Activated CD4-positive, alpha-beta T cell treated with anti-CD3 and anti-CD28 coated beads, Interleukin-2, Interleukin-6, amounts not matched to agents 100 ng/mL and 50 ng/mL, durations not matched to agents 16 hours and 8 hours (primary cell): ENCODE measurements at places on chromosomes 7 and 10.

- DNase-seq, result no peak
Observed at GRCh38 chr7:121931149-121931902, 58.4 kb downstream of the PTPRZ1 start.

DNA sequence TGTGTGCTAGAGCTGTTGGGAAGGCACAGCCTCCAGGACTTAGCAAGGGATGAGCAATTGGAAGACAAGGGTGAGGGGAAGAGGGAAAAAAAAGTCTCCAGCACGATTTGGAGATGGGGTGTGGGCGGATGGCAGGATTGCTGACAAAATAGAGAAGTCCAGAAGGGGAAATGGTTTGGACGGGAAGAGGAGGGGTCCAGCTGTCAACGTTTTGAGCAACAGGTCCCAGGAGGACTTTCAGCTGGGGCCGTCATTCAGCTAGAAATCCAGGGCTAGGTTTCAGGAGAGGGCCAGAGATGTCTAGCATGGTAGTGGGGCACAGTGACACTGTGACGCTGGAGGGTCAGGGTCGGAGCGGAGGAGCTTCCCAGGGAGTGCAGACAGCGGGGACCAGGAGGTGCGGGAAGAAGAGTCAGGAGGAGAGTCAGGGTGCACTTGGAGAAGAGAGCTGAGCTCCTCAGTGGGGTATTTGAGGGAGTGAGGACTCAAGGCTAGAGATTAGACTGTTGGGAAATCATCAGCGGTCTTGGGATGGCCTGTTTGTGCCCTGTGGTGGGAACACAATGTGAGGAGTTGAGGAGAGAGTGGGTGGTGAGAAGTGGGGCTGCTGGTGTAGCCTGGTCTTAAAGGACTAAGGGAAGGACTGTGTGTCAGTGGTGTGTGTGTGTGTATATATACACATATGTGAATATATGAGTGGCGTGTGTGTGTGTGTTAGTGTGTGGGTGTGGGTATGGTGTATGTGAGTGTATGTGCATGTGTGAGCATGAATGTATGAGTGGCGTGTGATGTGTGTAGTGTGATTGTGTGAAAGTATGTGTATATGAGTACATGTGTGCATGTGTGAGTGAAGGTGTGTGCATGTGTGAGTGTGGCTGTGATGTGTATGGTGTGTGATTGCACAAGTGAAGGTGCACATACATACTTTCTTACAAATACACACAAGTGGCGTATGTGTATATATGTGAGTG lies 3.8 kb downstream of the ZYX start:
- no peak for DNase-seq

GRCh38 chr10:79943871-79944270 lies 5.0 kb downstream of the SFTPD start:
- DNase-seq, result no peak

DNA sequence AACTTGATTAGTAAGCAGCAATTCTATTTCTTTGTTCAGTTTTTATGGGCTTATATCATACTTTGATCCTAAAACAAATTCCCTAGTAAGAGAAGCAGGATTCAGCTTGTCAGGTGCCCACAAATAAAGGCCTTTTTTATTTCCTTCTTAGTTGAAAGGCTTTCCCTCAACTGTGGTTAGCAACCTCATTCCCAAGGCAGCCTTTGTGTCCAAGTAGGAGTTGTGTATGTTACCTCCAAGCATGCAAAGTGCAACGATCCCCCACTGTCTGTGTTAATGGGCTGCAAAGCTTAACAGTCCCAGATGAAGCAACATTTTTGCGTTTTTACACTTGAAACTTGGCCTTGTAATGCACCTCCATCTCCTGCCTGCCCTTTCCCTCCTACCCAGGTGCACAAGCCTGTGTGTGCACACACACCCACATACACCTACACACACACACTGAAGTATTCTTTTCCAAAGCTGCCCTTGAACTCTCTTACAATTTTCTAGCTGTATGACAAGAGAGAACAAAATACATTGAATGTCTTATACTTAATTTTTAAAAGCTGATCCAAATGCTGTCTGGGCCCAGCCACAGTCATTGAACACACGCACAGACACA lies 278.2 kb downstream of the SNX13 start:
- no peak for DNase-seq

GRCh38 chr7:34198231-34198641 lies 292.9 kb downstream of the BMPER start:
- DNase-seq, result no peak

DNA sequence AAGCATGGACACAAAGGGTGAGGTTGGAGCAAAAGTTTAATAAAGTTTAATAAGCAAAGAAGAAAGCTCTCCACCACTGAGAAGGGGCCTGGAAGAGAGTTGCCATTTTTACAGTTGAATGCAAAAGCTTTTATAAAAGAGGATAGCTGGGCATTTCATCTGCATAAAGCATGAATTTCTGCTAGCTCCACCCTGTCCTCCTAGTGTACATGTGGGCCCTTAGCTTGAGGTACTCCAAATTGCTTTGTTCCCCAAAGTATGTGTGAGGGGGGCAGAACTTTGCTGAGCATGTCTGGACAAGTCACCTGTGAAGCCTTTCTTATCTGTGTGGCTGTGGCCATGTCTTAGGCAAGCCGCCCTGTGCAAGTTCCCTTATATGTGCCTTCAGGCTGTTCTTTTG lies 22.6 kb upstream of the CROT start:
- DNase-seq, result no peak

DNA sequence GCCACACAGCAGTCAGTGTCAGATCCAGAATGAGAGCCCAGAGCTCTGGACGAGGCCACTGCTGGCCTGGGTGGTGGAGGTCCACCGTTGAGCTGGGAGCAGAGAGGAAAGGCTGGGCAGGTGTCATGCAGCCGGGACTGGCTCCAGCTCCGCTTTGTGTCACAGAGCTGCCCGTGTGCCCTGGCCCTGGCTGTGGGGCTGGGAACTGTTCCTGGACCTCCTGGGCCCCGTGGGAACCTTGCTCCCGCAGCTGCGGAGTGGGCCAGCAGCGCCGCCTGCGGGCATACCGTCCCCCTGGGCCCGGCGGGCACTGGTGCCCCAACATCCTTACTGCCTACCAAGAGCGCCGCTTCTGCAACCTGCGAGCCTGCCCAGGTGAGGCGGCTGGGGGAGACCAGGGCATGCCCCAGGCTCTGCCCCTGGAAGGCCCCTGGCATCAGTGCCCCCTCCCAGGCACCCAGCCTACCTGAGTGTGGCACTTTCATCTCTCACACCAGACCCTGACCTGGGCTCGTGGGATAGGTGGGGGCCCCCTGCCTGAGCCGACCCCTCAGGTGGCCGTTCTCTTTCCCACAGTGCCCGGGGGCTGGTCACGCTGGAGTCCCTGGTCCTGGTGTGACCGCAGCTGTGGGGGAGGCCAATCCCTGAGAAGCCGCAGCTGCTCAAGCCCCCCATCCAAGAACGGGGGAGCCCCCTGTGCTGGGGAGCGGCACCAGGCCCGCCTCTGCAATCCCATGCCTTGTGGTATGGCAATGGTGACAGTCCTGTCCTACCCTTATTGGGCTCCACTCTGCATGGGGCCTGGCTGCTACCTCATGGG lies 18.8 kb upstream of the ZNF862 start:
- DNase-seq, result no peak

GRCh38 chr7:70579397-70580097 lies 552.4 kb upstream of the GALNT17 start:
- DNase-seq, result no peak

GRCh38 chr7:140678816-140679130 lies 6.0 kb downstream of the ADCK2 start:
- DNase-seq, result no peak

DNA sequence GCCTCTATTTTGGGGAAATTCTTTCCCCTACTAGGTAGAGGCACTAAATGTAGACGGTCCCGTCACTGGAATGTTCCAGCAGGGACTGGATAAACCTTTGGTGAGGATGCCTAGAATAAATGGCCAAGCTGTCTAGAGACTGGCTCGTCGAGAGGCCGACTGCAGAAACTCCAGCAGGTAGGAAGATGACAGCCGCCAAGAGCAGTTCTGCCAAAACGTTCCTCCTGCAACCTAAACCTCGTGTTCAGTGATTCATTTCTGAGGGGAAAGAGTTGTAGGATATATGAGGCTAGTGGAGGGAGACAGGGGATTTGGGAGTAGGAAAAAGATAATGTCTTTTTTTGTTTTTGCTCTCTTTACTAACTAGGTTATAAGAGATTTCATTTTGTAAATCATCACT lies 184.7 kb upstream of the GDF10 start:
- DNase-seq, result no peak

DNA sequence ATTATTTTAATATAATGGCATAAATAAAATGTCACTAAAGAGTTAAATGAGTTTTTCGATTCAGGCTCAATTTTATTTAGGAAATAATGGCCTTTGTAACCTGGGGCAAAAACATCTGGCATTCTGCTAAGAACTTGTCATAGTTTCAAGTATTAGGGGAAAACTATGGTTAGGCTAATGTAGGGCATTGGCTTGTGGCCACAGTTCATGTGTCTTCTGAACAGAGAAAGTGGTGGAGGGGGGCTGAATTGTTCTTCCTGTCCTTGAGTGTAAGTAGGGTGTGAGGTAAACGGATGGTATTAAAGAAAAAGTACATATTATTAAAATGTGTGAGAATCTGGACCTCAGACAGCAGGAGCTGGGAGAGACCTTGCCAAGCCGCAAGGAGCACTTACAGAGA lies 69.1 kb upstream of the KLF14 start:
- no peak for DNase-seq

DNA sequence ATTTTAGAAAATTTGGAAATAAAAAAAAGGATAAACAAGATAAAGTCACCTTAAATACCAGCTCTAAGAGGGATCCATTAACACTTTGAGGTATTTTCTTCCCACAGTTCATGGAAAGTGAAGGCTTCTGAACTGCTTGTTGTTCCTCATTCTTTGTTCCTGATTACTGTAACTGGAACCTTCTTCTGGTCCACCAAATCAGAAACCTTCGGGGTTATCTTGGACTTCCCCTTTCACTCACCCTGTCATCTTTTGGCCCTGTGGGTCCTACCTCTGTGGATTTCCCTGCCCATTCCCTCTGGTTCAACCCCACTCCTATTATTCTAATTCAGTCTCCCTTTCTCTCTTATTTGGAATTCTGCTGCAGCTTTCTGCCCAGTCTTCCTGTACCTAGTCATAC lies 116.5 kb upstream of the PRPS1L1 start:
- no peak for DNase-seq

- peak; percentile 64 for DNase-seq
Observed at GRCh38 chr10:6491841-6492609, 88.1 kb downstream of the PRKCQ start.

GRCh38 chr7:80087051-80087770 lies 47.4 kb upstream of the GNAI1 start:
- no peak for DNase-seq

DNA sequence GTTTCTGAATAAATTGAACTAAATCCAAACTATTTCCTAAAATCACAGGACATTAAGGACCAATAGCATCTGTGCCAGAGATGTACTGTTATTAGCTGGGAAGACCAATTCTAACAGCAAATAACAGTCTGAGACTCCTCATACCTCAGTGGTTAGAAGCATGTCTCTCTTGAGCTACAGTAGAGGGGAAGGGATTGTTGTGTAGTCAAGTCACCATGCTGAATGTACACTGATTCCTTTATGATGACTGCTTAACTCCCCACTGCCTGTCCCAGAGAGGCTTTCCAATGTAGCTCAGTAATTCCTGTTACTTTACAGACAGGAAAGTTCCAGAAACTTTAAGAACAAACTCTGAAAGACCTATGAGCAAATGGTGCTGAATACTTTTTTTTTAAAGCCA lies 13.9 kb downstream of the MEST start:
- no peak for DNase-seq

DNA sequence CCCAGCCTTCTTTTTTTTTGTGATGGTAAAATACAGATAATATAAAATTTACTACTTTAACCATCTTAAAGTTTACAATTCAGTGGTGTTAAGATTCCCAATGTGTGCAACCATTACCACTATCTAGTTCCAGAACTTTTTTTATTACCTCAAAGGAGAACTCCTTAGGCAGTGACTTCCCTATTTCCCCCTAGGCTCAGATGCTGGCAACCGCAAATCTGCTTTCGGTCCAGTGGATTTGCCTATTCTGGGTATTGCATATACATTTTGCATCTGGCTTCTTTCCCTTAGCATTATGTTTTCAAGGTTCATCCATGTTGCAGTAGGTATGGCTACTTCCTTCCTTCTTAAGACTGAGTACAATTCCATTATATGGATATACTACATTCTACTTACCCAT lies 56.5 kb downstream of the AFAP1L2 start:
- no peak for DNase-seq

DNA sequence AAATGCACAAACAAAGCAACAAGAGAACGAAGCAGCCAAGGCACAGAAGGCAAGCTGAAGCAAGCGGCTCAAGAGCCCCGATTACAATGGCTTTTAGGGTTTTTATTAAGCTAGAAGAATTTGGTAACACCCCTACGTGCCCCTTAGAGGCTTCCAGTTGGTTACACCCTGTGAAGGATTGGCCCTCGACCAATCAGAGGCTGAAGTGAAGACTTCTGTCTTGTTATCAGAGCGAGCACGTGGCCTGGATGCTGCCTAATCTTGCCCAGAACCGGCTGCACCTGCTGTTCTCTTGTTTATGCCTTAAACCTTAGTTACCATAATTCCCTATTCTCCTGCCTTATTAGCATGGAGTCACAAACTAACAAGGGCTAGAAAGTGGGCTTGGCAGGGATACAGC lies 21.4 kb downstream of the KCNK18 start:
- DNase-seq, result no peak

GRCh38 chr7:139439375-139439774 lies 44.1 kb downstream of the KLRG2 start:
- DNase-seq, result no peak

GRCh38 chr10:70140297-70140696 lies 6.2 kb downstream of the TYSND1 start:
- DNase-seq, result no peak

DNA sequence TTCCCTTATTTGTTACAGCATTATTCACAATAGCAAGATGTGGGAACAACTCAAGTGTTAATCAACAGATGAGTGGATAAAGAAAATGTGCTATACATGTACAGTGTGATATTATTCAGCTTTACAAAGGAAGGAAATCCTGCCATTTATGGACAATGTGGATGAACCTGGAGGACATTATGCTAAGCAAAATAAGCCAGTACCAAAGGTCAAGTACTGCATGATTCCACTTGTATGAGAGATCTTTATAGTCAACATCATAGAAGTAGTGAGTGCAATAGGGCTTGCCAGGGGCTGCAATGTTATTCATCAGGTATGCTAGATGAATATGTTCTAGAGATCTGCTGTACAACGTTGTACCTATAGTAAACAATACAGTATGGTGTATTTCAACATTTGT lies 138.5 kb upstream of the AGR3 start:
- no peak for DNase-seq

GRCh38 chr7:106421181-106421762 lies 136.5 kb upstream of the NAMPT start:
- peak; percentile 62 for DNase-seq

GRCh38 chr7:11792166-11792565 lies 39.8 kb downstream of the THSD7A start:
- DNase-seq, result no peak

- DNase-seq, result peak; percentile 3
Observed at GRCh38 chr7:28410628-28411531, 1.4 kb upstream of the CREB5 start.

GRCh38 chr7:50266635-50267386 lies 37.7 kb upstream of the IKZF1 start:
- peak; percentile 93 for DNase-seq
